Glutamatergic neuron (in vitro differentiated cells): ENCODE measurements at places on chromosomes 12 and 14. TPM values are rescaled to one million over a fixed set of nuclear protein-coding genes. Genes with fewer than 3 reads are reported as not detected.

DNA sequence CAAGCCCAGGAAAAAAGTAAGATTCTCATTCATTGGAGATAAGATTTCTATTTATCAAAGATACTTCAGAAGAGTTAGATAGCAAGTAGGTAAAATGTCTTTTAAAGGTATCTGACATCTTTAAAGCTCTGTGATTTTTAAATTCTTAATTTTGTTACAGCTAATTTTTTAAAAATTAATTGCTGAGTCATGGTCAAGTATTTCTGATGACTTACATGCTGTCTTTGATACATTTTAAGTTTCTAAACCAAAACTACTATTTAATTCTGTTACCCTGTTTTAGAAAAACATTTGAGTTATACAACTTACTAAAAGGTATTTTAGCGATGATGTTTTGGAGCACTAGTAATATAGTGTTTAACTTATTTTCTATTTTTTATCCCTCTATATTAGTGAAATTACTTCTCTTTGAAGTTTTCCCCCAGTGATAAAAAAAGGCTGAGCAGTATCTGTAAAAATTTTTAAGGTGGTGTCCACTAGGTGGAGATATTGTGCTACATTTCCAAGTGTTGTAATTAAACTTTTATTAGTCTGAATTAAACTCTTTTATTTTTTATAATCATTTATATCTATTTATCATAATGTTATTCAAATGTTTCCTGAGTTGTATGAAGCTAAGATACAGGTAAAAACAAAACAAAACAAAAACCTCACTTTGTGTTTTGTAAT, 11.5 kb downstream of the ALG10 start:
- DNase-seq: no peak
- H3K4me3 ChIP-seq: no peak overlapping the region
- H3K27me3 ChIP-seq: no peaks in the 10 kb centered on the region
- H3K4me1 ChIP-seq: no peaks in the 10 kb centered on the region

DNA sequence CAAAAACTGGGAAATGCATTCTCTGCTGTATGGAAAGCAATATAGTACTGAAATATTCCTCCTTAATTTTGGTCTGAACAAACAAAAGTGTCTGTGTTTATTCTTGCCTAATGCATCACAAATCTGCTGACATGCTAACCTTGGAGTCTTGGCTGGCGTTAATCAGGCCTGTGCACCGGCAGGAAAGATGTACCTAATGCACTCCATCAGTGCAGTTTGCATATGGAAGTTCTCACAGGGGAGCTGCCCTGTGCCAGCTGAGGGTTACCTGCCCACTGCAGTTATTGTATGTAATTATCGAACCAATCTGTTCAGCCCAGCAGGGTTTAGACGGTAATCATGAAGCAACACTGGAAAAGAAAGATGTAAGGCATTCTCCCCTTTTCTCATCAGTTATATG, 76.9 kb downstream of the VRK1 start:
- H3K27ac ChIP-seq: no peak overlapping the region
- H3K4me3 ChIP-seq: no peak overlapping the region
- H3K27me3 ChIP-seq: no peaks in the 10 kb centered on the region
- no peak for DNase-seq
- H3K36me3 ChIP-seq: no peaks in the 10 kb centered on the region

DNA sequence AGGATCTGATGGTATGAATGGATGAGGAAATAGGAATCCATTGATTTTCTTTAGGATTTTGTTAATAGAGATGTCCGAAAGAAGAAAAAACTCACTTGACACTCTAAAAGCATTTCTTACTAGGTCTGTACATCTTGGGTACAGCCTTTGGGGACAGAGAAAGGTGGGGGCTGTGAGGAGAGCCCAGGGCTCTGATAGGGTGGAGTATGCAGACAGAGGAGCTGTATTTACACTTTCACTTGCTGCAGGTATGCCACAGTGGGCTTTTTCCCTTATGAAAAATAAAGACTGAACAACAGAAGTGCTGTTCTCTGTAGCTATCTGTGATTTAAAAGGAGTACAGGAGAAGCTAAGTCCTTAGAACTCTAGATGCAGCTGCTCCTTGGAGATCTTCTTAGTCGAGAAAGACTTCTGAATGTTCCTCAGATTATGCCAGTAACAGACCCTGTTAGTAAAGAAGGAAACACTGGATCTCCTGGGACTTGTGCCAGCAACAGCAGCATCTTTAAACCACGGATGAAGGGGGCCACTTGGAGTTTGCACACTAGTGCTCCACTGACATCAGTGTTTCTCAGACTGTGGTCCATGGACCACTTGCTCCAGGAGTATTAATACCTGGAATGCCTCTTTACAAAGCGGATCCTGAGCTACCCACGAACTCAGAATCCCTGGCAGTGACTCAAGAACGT, 19.4 kb upstream of the RTRAF start:
- H3K27ac ChIP-seq: no peak overlapping the region
- no peak for DNase-seq
- H3K4me3 ChIP-seq: no peak overlapping the region
- H3K36me3 ChIP-seq: peaks cover 5% of the 10 kb centered on the region

DNA sequence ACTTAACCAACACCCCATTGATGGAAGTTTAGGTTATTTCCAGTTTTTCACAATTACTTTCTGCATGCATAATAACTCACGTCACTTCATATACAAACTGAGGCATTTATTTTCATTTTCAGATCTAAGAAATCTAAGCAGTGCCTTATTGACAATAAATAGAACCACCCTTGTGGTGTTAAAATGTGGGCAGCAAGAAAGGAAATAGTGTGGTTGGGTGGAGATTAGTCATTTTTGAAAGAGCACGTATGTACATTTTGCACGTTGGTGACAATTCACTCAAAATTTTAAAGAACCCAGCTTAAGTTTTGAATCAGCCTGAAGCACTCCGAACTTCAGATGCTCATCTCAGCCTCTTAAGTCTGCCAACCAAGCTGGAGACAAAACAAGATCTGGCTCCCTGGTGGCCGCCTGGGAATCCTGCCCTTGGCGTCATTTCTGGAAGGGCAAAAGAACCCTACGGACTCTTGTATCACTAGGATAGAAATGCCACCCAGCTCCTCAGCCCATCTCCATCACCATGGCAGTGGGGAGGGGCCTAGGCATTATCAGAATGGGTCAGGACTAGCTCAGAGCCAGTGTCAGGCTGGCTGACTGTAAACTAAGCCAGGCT, 89.5 kb upstream of the BCL2L14 start:
- H3K4me1 ChIP-seq: no peaks in the 10 kb centered on the region
- H3K4me3 ChIP-seq: no peak overlapping the region
- no peak for DNase-seq
- H3K36me3 ChIP-seq: no peaks in the 10 kb centered on the region

- H3K4me3 ChIP-seq: no peak overlapping the region
- no peak overlapping the region for H3K27ac ChIP-seq
- no peak for DNase-seq
- no peaks in the 10 kb centered on the region for H3K4me1 ChIP-seq
- H3K27me3 ChIP-seq: no peaks in the 10 kb centered on the region
Observed at GRCh38 chr14:51889851-51890250, 29.4 kb downstream of the GNG2 start.

DNA sequence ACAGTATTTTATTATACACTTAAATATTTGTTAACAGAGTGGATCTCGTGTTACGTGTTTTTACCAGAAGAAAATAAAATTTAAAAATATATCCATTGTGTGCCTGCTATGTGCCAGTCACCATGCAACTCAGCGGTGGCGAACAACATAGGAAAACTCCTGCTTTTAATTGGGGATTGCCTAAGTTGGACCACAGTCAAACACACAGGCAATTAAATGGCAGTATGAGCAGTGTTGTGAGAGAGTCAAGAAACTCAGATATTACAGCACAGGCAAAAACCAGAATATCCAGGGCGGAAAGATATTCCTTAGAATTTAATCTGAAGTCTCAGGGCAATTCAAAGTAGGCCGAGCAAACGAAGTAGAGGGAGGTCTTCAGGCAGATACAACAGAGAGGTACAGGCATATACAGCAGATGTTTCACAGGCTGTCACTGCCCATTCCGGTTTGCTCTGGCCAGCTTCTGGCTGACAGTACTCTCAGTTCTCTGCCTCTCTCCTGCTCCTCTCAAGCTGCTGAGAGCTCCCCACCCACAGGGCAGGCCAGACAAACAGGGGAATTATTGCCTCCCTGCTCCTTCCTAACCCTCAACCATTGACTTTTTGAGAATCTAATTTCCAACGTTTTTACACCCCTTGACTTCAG, 540.2 kb upstream of the TMEM132C start:
- no peak overlapping the region for H3K4me3 ChIP-seq
- no peak for DNase-seq
- H3K27me3 ChIP-seq: peaks cover 4% of the 10 kb centered on the region
- peak overlapping the region; percentile 74 for H3K27ac ChIP-seq
- peaks cover 27% of the 10 kb centered on the region for H3K4me1 ChIP-seq
- H3K36me3 ChIP-seq: no peaks in the 10 kb centered on the region

SLCO1B3 gene
- total RNA-seq: not detected

TPCN1 gene
- 7.9 TPM for total RNA-seq
